DND-41 (cell line): ENCODE measurements at places on chromosomes 7 and 10.

DNA sequence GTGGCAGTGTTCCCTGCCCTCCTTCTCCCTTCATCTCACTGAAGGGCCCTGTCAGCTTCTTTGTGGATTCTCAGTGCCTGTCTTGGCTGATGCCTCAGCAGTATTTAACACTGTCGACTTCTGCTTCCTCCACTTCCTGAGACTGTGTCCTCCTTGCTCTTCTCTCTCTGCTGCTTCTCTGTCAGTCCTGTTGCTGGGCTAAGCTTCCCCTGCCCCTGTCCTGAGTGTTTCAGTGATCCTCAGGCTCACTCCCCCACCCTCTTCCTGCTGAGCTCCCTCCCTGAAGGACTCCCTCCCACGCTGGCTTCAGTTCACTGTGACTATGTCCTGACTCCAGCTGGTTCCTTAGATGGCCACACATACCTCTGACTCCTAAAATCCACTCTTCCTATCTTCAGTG, 64.9 kb downstream of the CREM start:
- H3K36me3 ChIP-seq = no peaks in the 10 kb centered on the region; the same call in 1 of the 2 replicates
- no peaks in the 10 kb centered on the region for H3K27me3 ChIP-seq
- H3K4me1 ChIP-seq = peaks cover 24% of the 10 kb centered on the region

DNA sequence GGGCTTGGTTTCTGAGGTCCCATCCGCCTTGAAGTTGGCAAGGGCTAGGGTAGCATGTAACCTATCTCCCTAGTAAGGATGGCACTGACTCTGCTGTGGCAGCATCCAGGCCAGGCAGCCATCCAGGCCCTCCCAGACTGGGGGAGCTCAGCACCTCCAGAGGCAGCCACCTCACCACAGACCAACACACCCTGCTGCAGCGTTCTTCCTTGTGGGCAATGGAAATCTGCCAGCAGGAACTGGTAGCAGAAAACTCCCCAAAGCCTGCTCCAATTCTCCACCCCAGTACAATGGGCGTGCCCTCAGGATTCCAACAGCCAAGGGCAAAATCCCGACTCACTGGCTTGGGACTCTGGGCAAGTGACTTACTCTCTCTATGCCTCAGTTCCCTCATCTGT, 27.5 kb downstream of the DLG5 start:
- H3K4me3 ChIP-seq = no peak overlapping the region
- H3K36me3 ChIP-seq = no peaks in the 10 kb centered on the region; the same call in 1 of the 2 replicates
- peak; percentile 29 for DNase-seq
- H3K27ac ChIP-seq = peak overlapping the region; percentile 55
- H3K4me1 ChIP-seq = peaks cover 26% of the 10 kb centered on the region
- H3K27me3 ChIP-seq = no peaks in the 10 kb centered on the region

DNA sequence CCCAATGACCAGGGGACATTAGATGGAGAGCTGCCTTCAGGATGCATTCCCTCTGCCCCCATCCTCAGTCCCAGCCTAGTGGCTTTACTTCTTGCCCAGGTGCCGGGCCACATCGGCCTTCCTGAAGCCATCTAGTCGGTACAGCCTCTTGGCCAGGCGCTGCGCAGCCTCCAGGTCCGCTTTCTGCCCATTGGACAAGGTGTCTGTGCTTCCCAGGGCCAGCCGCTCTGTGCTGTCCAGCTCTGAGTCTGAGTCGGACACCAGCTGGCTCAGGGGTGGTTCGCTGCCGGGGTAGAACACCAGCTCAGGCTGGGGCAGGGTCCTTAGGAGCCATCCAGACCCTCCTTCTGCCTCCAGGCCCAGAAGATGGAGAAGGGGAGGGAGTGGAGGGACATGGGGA, 6.3 kb downstream of the PSD start:
- H3K4me3 ChIP-seq = no peak overlapping the region
- no peak overlapping the region for H3K27ac ChIP-seq
- H3K27me3 ChIP-seq = peaks cover 35% of the 10 kb centered on the region
- no peak for DNase-seq

DNA sequence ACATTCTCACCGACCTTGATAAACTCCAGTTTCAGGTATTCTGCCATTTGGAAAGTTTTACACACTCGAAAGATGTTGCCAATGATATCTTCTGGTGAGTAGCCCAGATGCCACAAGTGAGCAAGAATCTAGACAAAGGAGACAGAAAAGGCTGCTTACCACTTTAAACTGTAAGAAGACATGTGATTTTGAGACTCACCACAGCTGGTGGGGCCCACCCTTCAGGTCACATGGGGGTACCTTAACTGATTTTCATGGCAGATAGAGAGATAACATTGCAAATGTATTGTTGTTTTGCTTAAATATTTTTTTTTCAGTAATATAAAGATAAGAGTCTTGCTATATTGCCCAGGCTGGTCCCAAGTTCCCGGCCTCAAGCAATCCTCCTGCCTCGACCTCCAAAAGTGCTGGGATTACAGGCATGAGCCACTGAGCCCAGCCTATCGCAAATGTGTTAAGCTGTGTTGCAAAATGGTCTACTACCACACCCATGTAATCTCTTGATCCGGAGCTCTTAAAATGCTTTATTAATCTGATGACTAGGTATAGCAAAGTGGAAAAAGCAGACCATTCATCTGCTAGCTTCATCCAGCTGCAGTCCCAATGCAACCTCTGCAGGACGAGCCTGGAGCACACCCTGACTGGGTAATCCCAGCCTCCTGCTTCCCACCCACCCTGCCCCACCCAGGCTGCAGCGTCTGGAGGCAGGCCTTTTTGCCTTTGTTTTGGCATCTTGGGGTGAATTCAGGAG, 18.5 kb downstream of the RFC2 start:
- H3K36me3 ChIP-seq = peaks cover 97% of the 10 kb centered on the region
- no peak for DNase-seq
- H3K27me3 ChIP-seq = no peaks in the 10 kb centered on the region
- peak overlapping the region; percentile 73 for H3K27ac ChIP-seq

DNA sequence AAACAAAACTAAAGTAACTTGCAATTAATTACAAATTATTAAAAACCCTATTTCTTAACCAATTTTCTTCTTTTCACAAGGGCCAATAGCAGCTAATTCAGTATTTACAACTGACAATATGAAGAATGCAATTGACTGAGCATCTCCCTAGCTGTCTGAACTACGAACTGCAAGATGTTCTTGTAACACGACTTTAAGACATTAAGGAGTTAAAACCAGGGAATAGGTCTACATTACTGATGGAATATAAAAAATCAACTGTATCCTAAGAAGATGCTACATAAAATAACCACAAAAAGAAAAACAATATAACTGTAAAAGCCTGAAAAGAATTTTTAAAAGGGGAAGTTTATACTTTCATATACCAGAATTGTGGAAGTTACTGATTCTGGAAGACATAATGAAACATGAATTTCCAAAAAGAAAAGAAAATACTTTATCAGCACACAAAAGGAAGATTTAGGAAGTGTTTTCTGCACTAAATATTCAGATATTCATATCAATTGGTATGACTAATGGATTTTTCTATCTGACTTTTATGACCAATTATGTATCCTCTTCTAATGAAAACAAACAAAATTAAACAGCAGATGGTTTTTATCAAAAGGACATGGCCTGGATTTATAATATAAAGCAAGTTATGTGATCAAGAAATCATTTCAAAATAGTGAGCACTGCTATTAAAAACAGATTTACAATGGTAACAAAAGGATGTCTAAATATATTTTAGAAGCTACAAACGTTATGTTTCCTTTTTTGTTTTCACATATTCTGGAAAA, 1.6 kb downstream of the GPR22 start:
- DNase-seq = no peak
- no peak overlapping the region for H3K27ac ChIP-seq
- no peak overlapping the region for H3K4me3 ChIP-seq
- no peaks in the 10 kb centered on the region for H3K4me1 ChIP-seq
- no peaks in the 10 kb centered on the region for H3K36me3 ChIP-seq

DNA sequence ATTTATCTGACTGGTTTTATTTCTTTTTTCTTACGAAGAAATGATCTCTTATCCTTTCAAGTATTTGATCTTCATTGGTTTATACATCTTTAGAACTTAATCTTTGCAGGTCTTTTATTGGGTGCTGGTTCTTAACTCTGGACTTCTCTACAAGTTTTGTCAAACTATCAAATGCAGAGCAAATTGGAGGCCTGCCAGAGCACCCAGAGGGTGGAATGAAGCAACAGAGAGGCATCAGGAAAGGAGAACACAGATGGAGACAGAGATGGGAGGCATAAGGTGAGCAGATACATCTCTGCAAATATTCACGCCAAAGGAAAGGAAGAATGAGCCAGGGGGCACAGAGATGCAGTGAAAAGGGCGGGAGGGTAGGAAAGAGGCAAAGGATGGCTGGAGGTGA, 130.3 kb downstream of the PKD1L1 start:
- no peaks in the 10 kb centered on the region for H3K27me3 ChIP-seq
- no peak overlapping the region for H3K27ac ChIP-seq
- H3K36me3 ChIP-seq = no peaks in the 10 kb centered on the region
- no peak overlapping the region for H3K4me3 ChIP-seq
- DNase-seq = no peak
- no peaks in the 10 kb centered on the region for H3K4me1 ChIP-seq

GRCh38 chr10:82680608-82681007, 805.6 kb downstream of the NRG3 start:
- no peaks in the 10 kb centered on the region for H3K36me3 ChIP-seq
- DNase-seq = no peak
- H3K4me1 ChIP-seq = no peaks in the 10 kb centered on the region
- no peaks in the 10 kb centered on the region for H3K27me3 ChIP-seq

- no peaks in the 10 kb centered on the region for H3K4me1 ChIP-seq
- no peak for DNase-seq
- no peaks in the 10 kb centered on the region for H3K27me3 ChIP-seq
- no peak overlapping the region for H3K27ac ChIP-seq
- H3K36me3 ChIP-seq = no peaks in the 10 kb centered on the region
Measured at GRCh38 chr10:109126541-109126940, 796.8 kb downstream of the XPNPEP1 start.

GRCh38 chr7:96285579-96285978, 36.3 kb downstream of the SLC25A13 start:
- H3K4me3 ChIP-seq = no peak overlapping the region
- H3K36me3 ChIP-seq = no peaks in the 10 kb centered on the region
- peaks cover 14% of the 10 kb centered on the region for H3K4me1 ChIP-seq
- DNase-seq = peak; percentile 44
- H3K27me3 ChIP-seq = no peaks in the 10 kb centered on the region
- H3K27ac ChIP-seq = no peak overlapping the region

DNA sequence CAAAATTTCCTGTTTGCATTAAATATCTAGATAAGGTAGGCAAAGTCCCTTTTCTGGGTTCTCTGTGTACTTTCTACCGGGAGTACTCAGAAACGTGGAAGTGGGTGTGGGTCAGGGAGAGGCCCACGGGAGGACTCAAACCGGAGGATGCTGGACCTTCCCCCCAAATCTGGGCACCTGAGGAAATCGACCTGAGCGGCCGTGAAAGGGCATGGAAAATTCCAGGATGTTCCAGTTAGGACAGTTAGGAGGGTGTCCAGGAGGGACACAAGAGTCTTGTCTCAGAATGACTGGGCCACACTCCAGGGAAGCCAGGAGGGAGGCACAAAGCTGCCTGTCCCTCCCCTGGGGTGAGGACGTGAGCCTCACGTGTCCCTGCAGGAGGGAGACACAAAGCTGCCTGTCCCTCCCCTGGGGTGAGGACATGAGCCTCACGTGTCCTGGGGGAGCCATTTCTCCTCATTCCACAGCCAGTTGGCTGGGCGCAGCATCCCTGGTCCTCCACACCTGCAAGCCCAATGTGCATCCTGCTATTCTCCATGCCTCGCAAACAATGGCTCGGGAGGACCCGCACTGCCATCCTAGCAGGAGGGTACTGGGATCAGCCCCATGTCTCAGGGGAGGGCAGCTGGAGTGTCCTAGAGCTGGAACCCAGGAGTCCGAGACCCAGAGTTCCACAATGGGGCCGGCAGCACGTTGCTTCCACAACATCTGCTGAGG, 190.5 kb upstream of the PPP2R2D start:
- no peaks in the 10 kb centered on the region for H3K27me3 ChIP-seq
- H3K36me3 ChIP-seq = no peaks in the 10 kb centered on the region
- H3K4me3 ChIP-seq = no peak overlapping the region
- DNase-seq = no peak
- H3K4me1 ChIP-seq = no peaks in the 10 kb centered on the region
- no peak overlapping the region for H3K27ac ChIP-seq

DNA sequence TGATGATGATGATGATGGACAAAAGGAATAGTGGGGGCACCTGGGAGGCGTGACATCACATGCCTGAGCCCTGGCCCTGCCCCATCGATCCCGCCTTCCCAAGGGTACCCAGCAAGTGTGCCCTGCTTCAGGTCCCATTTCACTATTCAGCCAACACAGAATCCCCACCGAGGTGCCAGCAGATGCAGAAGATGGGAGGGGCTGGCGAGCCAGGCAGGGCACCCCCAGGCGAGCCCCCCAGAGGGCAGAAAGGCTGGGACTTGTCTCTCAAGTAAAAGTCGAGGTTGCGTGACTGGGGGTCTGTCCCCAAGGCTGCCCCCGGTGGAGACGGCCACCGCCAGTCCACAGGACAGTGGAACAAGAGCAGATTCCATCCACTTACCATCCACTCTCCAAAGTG, 57.5 kb downstream of the INSIG1 start:
- no peaks in the 10 kb centered on the region for H3K36me3 ChIP-seq
- no peak overlapping the region for H3K4me3 ChIP-seq
- no peak overlapping the region for H3K27ac ChIP-seq
- no peaks in the 10 kb centered on the region for H3K27me3 ChIP-seq
- DNase-seq = no peak
- 0 out of 2 replicates have a peak, but pooled peaks cover under 1% of the 10 kb centered on the region for H3K4me1 ChIP-seq

DNA sequence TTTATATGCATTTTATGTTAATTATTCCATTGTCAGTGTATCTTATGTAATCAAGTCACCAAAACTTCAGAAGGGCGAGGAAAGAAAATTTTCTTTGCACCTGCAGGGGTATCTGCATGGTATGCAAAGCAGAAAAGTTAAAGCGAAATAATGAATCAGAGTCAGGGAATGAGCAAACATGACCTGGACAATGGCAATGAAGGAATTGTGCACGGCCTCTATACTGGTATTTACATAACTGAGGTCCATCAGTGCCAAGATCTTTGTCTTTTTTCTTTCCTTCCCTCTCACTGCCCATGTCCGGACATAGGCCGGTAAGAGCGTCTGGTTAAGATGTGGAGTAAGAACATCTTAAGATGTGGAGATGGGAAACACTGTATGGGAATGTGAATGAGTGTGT, 14.4 kb upstream of the AKR1C3 start:
- H3K4me3 ChIP-seq = no peak overlapping the region
- no peaks in the 10 kb centered on the region for H3K27me3 ChIP-seq
- no peak for DNase-seq
- no peak overlapping the region for H3K27ac ChIP-seq
- no peaks in the 10 kb centered on the region for H3K4me1 ChIP-seq
